ENCODE measurements at places on chromosomes 12 and 14. TPM values are rescaled to one million over a fixed set of nuclear protein-coding genes. Genes with fewer than 3 reads are reported as not detected.
A peak's percentile ranks its signal among the peaks of the same experiment; 100 is the strongest.

The TMTC2 gene
- total RNA-seq: 4.4 TPM

DNA sequence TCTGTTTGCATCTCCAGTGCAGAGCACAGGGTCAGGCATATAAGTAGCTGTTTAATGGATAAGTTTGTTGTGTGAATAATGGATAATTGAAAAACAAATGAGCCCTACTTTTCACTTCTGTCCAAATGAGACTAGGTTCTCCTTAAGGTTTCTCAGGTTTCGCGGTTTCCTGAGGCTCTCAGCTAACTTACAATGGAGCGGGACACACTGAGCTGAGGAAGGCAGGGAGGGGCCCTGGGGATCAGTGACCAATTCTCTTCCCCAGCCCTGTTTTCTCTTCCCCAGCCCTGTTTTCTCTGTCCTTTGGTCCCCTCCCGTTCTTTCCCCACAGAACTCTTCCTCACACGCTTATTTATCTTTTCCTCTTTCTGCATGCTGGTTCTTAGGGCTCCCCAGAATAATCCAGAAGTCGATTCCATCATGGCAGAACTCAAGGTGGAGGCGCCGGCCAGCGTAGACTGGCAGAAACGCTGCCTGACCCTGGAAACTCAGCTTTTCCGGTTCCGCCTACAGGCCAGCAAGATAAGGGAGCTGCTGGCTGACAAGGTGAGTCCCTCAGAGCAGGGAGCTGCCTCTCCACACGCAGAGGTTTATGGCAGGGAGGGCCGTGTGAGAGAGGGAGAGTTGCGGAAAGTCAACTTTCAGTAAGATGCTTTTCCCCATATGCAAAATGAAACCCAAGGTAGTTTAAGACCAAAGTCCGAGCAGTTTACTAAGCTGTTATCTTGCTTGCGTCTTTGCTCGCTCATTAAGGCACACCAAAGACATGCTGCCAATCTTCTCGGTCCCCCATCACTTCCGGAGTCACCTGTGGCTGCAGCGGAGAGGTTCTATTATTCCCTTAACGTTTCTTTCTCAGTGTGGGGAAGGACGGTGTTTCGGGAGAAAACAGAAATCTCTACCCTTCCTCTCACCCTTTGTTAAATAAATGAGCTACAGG is 8.6 kb downstream of the PLEKHH1 start:
- peak overlapping the region; percentile 62 for H3K27ac ChIP-seq
- H3K4me1 ChIP-seq: no peaks in the 10 kb centered on the region
- H3K27me3 ChIP-seq: no peaks in the 10 kb centered on the region
- no peak overlapping the region for H3K4me3 ChIP-seq

GRCh38 chr14:92729634-92730358 is 18.6 kb downstream of the LGMN start:
- H3K27me3 ChIP-seq: no peaks in the 10 kb centered on the region
- peaks cover 27% of the 10 kb centered on the region for H3K4me1 ChIP-seq
- peaks cover 8% of the 10 kb centered on the region for H3K36me3 ChIP-seq
- no peak for DNase-seq
- no peak overlapping the region for H3K27ac ChIP-seq
- H3K4me3 ChIP-seq: no peak overlapping the region

DNA sequence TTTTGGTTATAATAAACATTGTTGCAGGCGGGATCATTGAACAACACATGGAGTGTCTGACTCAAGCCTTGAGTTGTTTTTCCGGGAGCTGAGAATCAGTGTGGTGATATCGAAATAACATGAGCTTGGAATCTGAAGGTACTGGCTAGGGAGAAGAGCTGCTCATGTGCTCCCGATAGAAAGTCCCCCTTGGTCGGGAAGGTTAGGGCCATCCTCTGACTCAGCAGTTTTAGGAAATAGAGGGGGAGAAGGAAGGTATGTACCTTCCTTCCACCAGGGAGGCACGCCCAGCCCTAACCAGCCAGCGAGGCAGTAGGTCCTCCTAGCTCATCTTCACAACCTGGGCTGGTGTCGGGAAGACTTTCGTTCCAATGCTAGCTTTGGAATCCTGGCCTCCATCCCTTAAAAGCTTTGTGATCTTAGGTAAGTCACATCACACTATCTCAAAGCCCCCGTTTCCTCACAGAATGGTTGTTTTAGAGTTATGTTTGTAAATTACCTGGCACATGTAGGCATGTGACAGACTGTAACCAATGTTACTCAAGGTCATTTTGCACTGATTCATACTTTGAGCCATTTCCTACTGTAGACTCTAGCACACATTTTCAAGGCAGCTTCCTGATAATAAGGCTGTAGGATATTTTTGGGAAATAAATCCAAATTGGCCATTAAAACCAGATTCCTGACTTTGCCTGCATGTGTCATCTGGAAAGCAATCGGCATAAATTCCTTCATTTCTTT is 1.9 kb upstream of the RAB35 start:
- H3K4me3 ChIP-seq: no peak overlapping the region
- peaks cover 29% of the 10 kb centered on the region for H3K4me1 ChIP-seq
- H3K27ac ChIP-seq: peak overlapping the region; percentile 93
- no peak for DNase-seq
- H3K36me3 ChIP-seq: no peaks in the 10 kb centered on the region

GRCh38 chr12:3333583-3333982 is 157.4 kb upstream of the PRMT8 start:
- H3K27ac ChIP-seq: no peak overlapping the region
- no peaks in the 10 kb centered on the region for H3K27me3 ChIP-seq
- no peak overlapping the region for H3K4me3 ChIP-seq
- no peaks in the 10 kb centered on the region for H3K4me1 ChIP-seq
- H3K36me3 ChIP-seq: no peaks in the 10 kb centered on the region
- no peak for DNase-seq

DNA sequence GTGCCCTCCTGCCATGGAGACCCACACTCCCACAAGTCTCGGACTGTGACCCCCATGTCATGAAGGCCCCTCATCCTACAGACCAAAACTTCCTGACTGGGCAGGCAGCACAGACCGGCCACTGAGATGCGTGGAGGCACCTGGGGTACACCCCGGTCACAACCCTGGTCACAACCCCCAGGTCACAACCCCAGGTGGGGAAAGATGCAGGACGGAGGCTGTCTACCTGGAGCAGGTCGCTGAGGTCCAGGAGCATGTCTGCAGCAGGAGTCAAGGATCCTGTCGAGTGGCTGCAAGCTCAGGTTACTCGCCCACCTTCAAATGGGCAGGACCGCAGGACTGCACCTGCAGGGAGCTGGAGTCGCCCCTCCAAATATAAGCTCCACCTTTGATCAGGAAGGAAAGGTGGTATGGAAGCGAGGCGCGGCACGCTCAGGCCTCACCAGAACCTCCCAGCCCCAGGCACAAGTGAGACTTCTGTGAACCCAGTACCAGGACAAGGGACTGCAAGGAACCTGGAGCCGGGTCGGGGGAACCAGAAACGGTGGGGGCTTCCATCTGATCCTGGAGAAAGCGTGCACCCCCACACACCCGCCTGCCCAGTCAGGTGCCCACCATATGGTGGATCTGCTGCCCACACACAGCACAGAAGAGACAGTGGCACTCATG is 8.1 kb downstream of the BTBD6 start:
- no peaks in the 10 kb centered on the region for H3K27me3 ChIP-seq
- no peak overlapping the region for H3K4me3 ChIP-seq
- DNase-seq: no peak
- H3K4me1 ChIP-seq: no peaks in the 10 kb centered on the region
- no peak overlapping the region for H3K27ac ChIP-seq
